WERI-Rb-1 (cell line): ENCODE measurements at places on chromosomes 4 and X.
A peak's percentile ranks its signal among the peaks of the same experiment; 100 is the strongest.

DNA sequence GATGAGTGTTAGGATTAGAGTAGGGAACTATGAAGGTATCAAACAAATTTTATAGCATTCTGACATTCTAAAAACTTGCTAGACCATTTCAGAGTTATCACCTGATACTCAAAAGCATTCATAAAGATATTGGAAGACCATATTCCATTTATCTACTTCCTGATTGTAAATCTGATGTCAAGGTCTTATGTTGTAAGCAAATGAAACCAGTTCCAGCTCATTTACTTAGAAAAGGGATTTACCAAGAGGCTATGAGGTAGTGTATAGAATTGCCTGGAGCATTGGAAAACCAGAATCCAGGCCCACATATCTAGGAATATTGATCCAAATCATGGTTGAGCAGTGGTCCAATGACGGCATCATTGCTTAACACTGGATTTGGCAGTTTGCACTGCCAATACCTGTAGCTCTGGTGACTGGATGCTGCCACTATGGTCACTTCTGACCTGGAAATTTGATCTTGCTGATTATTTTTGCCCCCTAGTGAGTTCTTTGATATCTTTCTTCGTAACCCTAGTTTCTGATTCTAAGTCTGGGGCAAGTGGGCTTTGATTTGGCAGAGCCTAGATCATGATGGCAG, 25.4 kb downstream of the ARFIP1 start:
- no peak for DNase-seq

- DNase-seq, result no peak
These were observed 607.1 kb upstream of the DIPK2B start for GRCh38 chrX:45807572-45808425.

DNA sequence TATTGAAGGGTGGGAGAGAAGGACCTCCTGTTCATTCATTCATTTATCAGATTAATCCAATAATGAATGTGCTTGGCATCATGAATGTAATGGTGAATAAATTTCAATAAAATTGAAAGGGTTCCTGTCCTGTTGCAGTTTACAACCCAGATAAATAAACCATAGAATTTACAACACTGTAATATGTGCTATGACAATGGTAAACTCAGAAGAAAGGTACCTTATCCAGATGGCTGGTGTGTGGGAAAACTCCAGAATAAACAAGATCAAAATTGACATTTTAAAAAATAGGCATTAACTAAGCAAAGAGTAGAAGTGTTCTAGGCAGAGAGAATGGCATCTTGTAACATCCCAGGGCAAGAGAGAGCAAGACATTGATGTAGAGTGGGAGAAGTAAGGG, 15.3 kb downstream of the ARL13A start:
- no peak for DNase-seq

- DNase-seq, result peak; percentile 80
These were observed 104.1 kb downstream of the ZAR1 start for GRCh38 chr4:48594180-48594579.

DNA sequence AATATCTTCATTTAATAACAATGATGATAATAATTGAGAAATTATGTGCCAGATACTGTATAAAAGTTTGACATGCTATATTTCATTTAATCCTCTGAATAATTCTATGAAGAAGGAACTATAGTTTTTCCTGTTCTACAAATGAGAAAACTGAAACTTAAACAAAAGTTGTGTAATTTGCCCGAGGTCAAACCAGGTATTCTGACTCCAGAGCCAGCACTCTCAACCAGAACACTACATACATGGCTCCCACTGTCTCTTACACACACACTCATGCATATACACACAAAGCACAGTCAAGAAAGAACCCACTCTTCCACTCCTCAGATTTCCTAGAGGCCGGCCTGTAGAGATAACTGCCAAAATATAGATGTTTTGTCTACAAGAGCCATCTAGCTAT, 374.0 kb upstream of the EMCN start:
- no peak for DNase-seq
